Endodermal cell (in vitro differentiated cells): ENCODE measurements at places on chromosomes 5 and 9. TPM values are rescaled to one million over a fixed set of nuclear protein-coding genes. Genes with fewer than 3 reads are reported as not detected.
A peak's percentile ranks its signal among the peaks of the same experiment; 100 is the strongest.

DNA sequence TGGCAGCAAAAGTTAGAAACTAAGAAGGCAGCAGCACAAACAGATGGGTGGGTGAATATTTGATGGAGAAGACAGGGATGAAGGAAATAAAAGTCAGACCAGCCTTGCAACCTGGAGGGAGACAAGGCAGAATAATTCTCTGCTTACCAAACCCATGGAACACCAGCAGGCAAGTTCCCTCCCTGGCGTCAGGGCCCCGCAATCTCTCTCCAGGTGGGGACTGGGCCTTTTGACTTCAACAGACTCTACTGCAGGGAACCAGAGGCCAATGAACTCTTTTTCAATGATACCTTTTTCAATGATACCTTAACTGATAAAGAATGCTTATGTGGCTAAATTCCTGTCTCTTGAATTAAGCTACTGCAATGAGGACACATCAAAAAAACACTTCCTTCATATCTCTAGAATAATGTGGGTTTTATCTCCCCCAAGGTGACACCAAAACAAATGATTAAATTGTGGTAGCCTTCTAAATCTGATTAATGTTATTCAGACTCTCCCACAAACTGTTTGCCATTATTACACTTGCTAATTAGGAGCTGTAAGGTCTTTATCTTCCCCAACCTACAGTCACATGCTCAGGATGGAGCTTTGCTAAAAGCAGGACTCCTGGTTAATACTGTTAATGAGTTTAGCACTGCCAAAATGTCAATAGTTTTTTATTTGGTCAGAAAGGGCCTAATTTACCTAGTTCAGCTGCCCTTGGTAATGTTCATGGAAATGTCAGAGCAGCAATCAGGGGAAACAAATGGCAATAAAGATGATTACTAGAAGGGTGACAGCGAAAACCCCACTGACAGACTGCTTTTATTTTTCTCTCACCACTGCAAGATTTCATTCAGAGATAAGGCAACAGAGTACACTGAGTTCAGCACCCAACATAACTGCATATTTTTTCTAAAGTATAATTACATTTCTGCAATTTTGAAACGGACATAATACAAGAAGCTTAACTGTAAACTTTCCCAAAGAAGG lies 165.5 kb downstream of the TSSK1B start:
- no peak overlapping the region for H3K27ac ChIP-seq
- peaks cover 4% of the 10 kb centered on the region for H3K36me3 ChIP-seq
- DNase-seq, result peak; percentile 81
- H3K4me3 ChIP-seq, result peak overlapping the region; percentile 69

Gene FBN2
- total RNA-seq, result 94.1 to 215 TPM (median 212 TPM) in 3 replicates

Gene TERT
- total RNA-seq, result 7.1 to 12.1 TPM (median 9.3 TPM) in 3 replicates

GRCh38 chr9:97788763-97789663 lies 64.0 kb upstream of the FOXE1 start:
- DNase-seq, result no peak
- no peak overlapping the region for H3K4me3 ChIP-seq
- no peaks in the 10 kb centered on the region for H3K4me1 ChIP-seq
- peaks cover 16% of the 10 kb centered on the region for H3K27me3 ChIP-seq
- H3K27ac ChIP-seq, result no peak overlapping the region

GRCh38 chr5:6383376-6383775 lies 5.0 kb upstream of the MED10 start:
- peak; percentile 60 for DNase-seq
- no peak overlapping the region for H3K4me3 ChIP-seq
- no peaks in the 10 kb centered on the region for H3K36me3 ChIP-seq
- H3K27ac ChIP-seq, result no peak overlapping the region
- H3K27me3 ChIP-seq, result peaks cover 7% of the 10 kb centered on the region
- peaks cover 5% of the 10 kb centered on the region for H3K4me1 ChIP-seq

DNA sequence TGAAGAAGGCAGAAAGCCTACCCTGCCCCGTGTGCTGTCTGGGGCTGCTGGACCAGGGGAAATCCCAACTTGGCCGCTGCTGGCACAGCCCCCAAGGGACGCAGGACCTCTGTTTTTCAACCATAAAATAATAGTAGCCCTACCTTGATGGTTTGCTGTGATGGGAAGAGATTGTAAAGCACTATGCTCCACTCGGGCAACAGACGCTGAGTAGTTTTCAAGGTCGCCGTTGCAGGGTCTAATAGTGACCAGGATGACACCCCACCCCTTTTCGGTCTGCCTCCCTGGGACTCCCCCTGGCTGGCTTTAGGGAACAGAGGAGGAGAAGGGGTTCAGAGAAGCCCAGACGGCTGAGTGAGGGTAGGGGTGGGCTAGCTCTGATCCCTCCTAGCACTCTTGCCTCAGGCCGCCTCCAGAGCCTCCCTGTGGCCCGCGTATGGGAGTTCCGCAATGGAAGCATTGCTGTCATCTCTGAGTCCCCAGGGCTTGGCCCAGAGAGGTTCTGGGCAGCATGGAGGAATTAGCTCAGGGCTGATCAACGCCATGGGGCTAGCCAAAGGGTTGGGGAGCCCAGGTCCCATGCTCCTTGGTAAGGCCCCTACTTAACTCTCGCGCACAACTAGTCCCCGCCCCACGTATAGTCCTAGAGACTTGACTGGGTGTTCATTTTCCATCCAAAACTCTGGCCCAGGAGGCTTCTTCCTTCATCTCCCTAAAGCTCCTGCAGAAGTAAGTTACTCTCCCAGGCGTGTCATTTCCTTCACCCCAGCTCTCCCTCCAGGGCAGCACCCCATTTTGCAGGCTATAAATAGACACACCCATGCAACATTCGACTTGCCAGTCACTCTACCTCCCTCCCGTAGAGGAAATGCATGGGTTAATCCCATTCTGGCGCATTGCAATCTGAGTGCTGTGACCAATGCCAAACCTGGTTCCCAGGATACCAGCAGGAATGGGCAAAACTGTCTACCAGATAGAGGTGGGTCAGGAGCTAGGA lies 1.1 kb upstream of the IRF1 start:
- no peak overlapping the region for H3K27ac ChIP-seq
- peak; percentile 62 for DNase-seq
- H3K27me3 ChIP-seq, result peaks cover 16% of the 10 kb centered on the region

GRCh38 chr9:77953590-77953989 lies 78.0 kb downstream of the GNAQ start:
- H3K27me3 ChIP-seq, result no peaks in the 10 kb centered on the region
- H3K36me3 ChIP-seq, result peaks cover 4% of the 10 kb centered on the region
- no peak overlapping the region for H3K4me3 ChIP-seq
- DNase-seq, result no peak

DNA sequence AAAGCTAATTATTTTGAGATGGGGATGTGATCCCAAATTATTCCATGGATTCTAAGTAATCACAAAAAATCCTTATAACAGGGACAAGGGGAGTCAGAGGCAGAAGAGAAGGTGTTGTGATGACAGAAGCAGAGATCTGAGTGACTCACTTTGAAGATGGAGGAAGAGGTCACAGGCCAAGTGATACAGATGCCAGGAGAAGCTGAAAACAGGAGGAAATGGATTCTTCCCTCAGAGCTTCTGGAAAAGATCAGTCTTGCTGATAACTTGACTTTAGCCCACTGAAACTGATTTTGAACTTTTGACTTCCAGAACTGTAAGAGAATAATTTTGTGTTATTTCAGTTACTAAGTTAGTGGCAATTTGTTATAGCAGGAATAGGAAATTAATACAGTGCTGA lies 105.3 kb downstream of the GCNT1 start:
- no peaks in the 10 kb centered on the region for H3K4me1 ChIP-seq
- no peaks in the 10 kb centered on the region for H3K27me3 ChIP-seq
- H3K4me3 ChIP-seq, result no peak overlapping the region
- H3K27ac ChIP-seq, result no peak overlapping the region

Gene PCDHGC4
- 2.3 and 2.6 TPM in 2 replicates for total RNA-seq

Gene SLC6A19
- total RNA-seq, result 0.15 and 0.16 TPM in 2 replicates

- DNase-seq, result no peak
These were observed 399.3 kb upstream of the CDH9 start for GRCh38 chr5:27437594-27438200.

Gene SERF1A
- total RNA-seq, result 9.5 and 11.1 TPM in 2 replicates

DNA sequence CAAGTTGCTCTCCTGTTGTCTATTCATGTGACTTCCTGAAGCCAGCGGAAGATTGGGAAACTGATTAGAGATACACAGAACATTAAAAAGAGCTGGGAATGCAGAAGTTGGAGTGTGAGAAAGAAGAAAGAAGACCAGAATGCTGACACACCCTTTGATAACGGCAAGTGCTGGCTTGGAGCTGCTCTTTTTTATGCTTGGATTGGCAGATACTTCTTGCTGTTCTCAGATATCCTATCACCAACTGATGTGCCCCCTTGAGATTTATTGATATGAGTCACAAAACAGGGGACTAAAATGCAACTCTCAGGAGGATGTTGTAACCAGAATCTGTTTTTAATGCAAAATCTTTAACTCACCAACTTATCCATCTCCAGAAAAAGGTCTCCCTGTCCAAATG lies 56.0 kb upstream of the ASTN2 start:
- no peak for DNase-seq
- H3K36me3 ChIP-seq, result no peaks in the 10 kb centered on the region
- H3K27ac ChIP-seq, result no peak overlapping the region
- peaks cover 4% of the 10 kb centered on the region for H3K4me1 ChIP-seq
- peaks cover 85% of the 10 kb centered on the region for H3K27me3 ChIP-seq
- no peak overlapping the region for H3K4me3 ChIP-seq

- DNase-seq, result peak; percentile 68
- H3K36me3 ChIP-seq, result no peaks in the 10 kb centered on the region
These were observed 333.7 kb downstream of the CWC27 start for GRCh38 chr5:65102371-65102975.

Gene FYB1
- not detected in 3 replicates for total RNA-seq

Gene BARHL1
- total RNA-seq, result not detected in 3 replicates

- H3K4me3 ChIP-seq, result no peak overlapping the region
- no peak overlapping the region for H3K27ac ChIP-seq
- no peaks in the 10 kb centered on the region for H3K4me1 ChIP-seq
- DNase-seq, result no peak
- peaks cover 27% of the 10 kb centered on the region for H3K36me3 ChIP-seq
These were observed 17.5 kb downstream of the TNIP1 start for GRCh38 chr5:151063142-151063989.

- no peaks in the 10 kb centered on the region for H3K4me1 ChIP-seq
- no peak overlapping the region for H3K27ac ChIP-seq
- no peaks in the 10 kb centered on the region for H3K36me3 ChIP-seq
- DNase-seq, result no peak
These were observed 679.3 kb upstream of the GRAMD2B start for GRCh38 chr5:125743939-125744338.

GRCh38 chr9:89380437-89381307 lies 62.4 kb downstream of the SECISBP2 start:
- no peak for DNase-seq
- no peaks in the 10 kb centered on the region for H3K4me1 ChIP-seq
- H3K27ac ChIP-seq, result no peak overlapping the region
- no peaks in the 10 kb centered on the region for H3K36me3 ChIP-seq
- no peaks in the 10 kb centered on the region for H3K27me3 ChIP-seq

GRCh38 chr9:70113403-70114022 lies 69.9 kb downstream of the MAMDC2 start:
- peak; percentile 86 for DNase-seq
- H3K4me1 ChIP-seq, result peaks cover 3% of the 10 kb centered on the region
- no peaks in the 10 kb centered on the region for H3K36me3 ChIP-seq
- no peaks in the 10 kb centered on the region for H3K27me3 ChIP-seq

- no peaks in the 10 kb centered on the region for H3K36me3 ChIP-seq
- no peak overlapping the region for H3K4me3 ChIP-seq
- H3K4me1 ChIP-seq, result no peaks in the 10 kb centered on the region
- DNase-seq, result no peak
- no peaks in the 10 kb centered on the region for H3K27me3 ChIP-seq
- H3K27ac ChIP-seq, result no peak overlapping the region
These were observed 127.4 kb downstream of the PSAT1 start for GRCh38 chr9:78424299-78424698.

DNA sequence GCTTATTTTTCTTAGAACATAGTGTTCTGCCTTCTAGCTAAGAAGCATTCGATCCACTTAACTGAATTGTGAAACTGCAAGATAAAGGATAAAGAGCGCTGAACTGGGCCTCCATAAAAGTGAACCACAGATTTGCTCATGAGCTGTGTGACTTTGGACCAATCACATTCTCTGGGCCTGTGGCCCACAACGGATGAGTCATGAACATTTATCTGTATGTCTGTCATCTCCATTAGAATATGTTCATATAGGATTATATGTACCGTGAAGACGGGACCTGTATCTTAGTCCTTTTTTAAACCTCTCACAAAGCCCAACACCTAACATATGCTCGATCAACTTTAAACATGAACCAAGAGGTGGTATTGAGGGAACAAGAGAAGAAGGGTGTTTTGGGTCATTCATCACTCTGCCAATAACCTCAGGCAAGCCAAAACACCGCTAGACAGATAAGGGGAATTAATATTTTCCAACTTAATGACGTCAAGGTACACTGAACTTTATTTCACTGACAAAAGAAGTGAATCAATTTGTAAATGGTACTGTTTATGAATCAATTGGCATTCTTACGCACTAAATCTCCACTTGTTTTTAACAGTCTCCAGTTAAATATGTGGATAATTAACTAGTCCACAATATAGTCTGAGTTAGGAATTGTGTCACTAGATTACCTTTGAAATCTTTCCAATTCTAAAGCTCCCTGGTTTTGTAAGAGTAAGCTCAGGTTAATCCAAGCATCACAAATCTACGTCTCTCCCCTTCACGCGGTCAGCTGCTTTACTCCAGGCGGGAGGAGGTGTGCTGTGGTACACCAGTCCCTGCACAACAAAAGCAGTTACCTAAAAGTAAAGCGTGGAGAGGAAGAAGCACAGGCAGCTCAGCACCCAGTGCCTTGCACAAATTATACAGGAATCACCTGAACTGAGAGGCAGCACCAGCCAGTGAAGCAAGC lies 1.6 kb downstream of the TMEM245 start:
- peak overlapping the region; percentile 95 for H3K4me3 ChIP-seq
- DNase-seq, result no peak
- H3K27ac ChIP-seq, result no peak overlapping the region
- H3K27me3 ChIP-seq, result no peaks in the 10 kb centered on the region

Gene SLC6A3
- total RNA-seq, result 0.08 to 0.14 TPM in 2 of 3 replicates, not detected in the other

- H3K36me3 ChIP-seq, result no peaks in the 10 kb centered on the region
- DNase-seq, result peak; percentile 99
- H3K4me3 ChIP-seq, result peak overlapping the region; percentile 90
- H3K27ac ChIP-seq, result peak overlapping the region; percentile 99
- peaks cover 4% of the 10 kb centered on the region for H3K4me1 ChIP-seq
- H3K27me3 ChIP-seq, result no peaks in the 10 kb centered on the region
These were observed 629 bp upstream of the BICD2 start for GRCh38 chr9:92764988-92765936.

- H3K36me3 ChIP-seq, result no peaks in the 10 kb centered on the region
- DNase-seq, result no peak
- H3K27me3 ChIP-seq, result peaks cover 81% of the 10 kb centered on the region
These were observed 244.0 kb downstream of the YTHDC2 start for GRCh38 chr5:113757508-113757907.

DNA sequence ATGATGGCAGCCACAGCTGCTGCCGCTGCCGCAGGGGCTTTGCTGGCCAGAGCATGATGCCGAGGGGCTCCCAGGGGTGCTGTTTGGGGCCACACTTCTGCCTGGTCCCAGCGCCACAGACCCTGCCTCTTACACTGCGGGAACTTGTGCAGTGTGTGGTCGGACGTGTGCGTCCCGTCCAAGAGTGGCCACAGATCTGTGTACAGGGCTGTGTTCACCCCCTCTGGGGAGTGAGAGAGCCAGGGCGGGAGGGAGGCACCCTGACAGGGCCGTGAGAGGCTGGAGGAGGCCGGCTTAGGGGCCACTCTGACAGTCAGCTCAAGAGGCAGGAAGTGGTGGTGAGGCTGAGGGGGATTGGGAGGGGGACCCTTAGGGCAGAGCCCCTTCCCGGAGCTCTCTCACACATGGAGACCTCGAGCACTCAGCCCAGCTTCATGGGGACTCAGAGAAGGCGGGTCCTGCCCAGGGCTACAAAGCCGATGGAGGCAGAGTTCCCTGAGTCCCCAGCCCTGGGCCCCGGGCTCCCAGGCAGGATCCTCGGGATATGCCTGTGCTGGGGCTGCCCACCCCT lies 13.1 kb upstream of the CARD19 start:
- no peak overlapping the region for H3K27ac ChIP-seq
- H3K36me3 ChIP-seq, result no peaks in the 10 kb centered on the region
- no peaks in the 10 kb centered on the region for H3K4me1 ChIP-seq
- H3K4me3 ChIP-seq, result no peak overlapping the region
- H3K27me3 ChIP-seq, result no peaks in the 10 kb centered on the region

Gene SOX30
- total RNA-seq, result 0.36 and 0.48 TPM in 2 replicates
